ENCODE measurements at places on chromosomes 2 and 18. TPM values are rescaled to one million over a fixed set of nuclear protein-coding genes. Genes with fewer than 3 reads are reported as not detected.

GRCh38 chr2:40016151-40016885, 237.3 kb upstream of the THUMPD2 start:
- no peak for DNase-seq
- no peaks in the 10 kb centered on the region for H3K4me1 ChIP-seq
- H3K4me3 ChIP-seq = no peak overlapping the region
- no peaks in the 10 kb centered on the region for H3K36me3 ChIP-seq
- no peaks in the 10 kb centered on the region for H3K27me3 ChIP-seq
- no peak overlapping the region for H3K27ac ChIP-seq

DNA sequence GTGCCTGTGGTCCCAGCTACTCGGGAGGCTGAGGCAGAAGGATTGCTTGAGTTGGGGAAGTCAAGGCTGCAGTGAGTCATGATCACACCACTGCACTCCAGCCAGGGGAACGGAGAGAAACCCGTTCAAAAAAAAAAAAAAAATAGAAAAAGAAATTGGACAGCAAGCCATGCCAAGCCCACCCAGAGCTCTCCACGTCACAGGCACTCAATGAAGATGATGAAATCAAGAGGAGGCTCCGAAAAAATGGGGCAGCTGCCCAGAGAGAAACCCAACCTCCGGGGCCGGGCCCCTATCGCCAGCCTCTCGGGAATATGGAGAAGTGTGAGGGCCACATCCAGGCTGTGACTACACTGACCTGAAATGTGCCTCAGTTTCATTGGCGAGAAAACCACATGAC, 40.0 kb downstream of the BIN1 start:
- no peak overlapping the region for H3K4me3 ChIP-seq
- H3K4me1 ChIP-seq = peaks cover 4% of the 10 kb centered on the region
- no peaks in the 10 kb centered on the region for H3K27me3 ChIP-seq
- no peak for DNase-seq
- H3K27ac ChIP-seq = peak overlapping the region; percentile 25

DNA sequence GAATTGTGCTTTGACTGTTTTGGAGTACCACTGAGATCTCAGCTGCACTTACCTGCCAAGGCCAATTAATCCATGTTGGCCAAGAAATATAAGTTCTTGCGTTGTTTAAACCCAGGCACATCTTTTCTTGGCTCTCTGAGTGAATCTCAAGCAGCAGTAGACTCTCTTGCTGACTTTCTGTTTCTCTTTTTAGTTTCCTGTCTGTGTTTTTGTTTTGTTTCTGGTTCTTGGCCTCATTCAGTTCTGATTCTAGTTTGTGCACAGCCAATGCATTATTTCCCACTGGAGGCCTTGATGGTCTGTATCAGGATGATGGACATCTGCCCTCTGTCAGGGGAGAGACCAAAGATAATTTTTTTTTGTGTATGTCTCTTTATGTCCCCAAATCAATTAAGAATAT, 379.4 kb downstream of the CDH2 start:
- DNase-seq = no peak
- no peak overlapping the region for H3K27ac ChIP-seq
- H3K4me3 ChIP-seq = no peak overlapping the region
- no peaks in the 10 kb centered on the region for H3K4me1 ChIP-seq
- H3K27me3 ChIP-seq = no peaks in the 10 kb centered on the region

- H3K36me3 ChIP-seq = no peaks in the 10 kb centered on the region
- H3K27me3 ChIP-seq = no peaks in the 10 kb centered on the region
- no peak for DNase-seq
- H3K4me1 ChIP-seq = no peaks in the 10 kb centered on the region
- H3K4me3 ChIP-seq = no peak overlapping the region
- H3K27ac ChIP-seq = no peak overlapping the region
Observed at GRCh38 chr2:24577481-24577880, 86.4 kb downstream of the NCOA1 start.

DNA sequence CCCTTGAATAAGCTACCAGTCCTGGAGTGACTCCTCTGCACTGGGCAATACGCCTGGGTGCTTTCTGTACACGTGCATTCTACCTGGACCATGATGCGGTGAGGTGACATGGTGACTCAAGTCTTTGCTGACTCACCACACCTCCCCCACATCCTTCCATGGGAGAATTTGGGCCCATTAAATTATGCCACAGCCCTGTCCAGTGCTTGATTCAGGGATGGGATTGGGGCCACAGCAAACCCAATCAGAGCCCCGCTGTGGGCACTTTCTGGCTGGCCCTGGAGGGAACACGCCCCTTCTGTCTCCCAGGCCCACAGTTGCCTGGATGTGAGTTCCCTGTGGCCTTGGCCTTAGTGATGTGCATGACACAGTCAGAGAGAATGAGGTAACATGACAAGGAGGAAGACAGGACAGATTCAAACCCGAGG, 86.9 kb downstream of the LRRC30 start:
- H3K4me3 ChIP-seq = no peak overlapping the region
- no peaks in the 10 kb centered on the region for H3K36me3 ChIP-seq

- no peak overlapping the region for H3K4me3 ChIP-seq
- H3K4me1 ChIP-seq = no peaks in the 10 kb centered on the region
- H3K27me3 ChIP-seq = no peaks in the 10 kb centered on the region
Observed at GRCh38 chr2:175463589-175464310, 282.2 kb upstream of the ATP5MC3 start.

- H3K27ac ChIP-seq = no peak overlapping the region
- H3K27me3 ChIP-seq = no peaks in the 10 kb centered on the region
- no peak overlapping the region for H3K4me3 ChIP-seq
Observed at GRCh38 chr2:128503399-128504245, 185.0 kb upstream of the HS6ST1 start.

GRCh38 chr2:207937253-207937652, 88.1 kb downstream of the PLEKHM3 start:
- H3K4me1 ChIP-seq = no peaks in the 10 kb centered on the region
- no peaks in the 10 kb centered on the region for H3K27me3 ChIP-seq
- no peaks in the 10 kb centered on the region for H3K36me3 ChIP-seq
- DNase-seq = no peak
- H3K27ac ChIP-seq = no peak overlapping the region

- H3K27ac ChIP-seq = no peak overlapping the region
- no peaks in the 10 kb centered on the region for H3K4me1 ChIP-seq
- no peaks in the 10 kb centered on the region for H3K27me3 ChIP-seq
- H3K36me3 ChIP-seq = no peaks in the 10 kb centered on the region
- DNase-seq = no peak
Observed at GRCh38 chr2:212392043-212392442, 146.6 kb downstream of the ERBB4 start.

- no peaks in the 10 kb centered on the region for H3K36me3 ChIP-seq
- H3K4me3 ChIP-seq = no peak overlapping the region
- H3K27ac ChIP-seq = no peak overlapping the region
- no peaks in the 10 kb centered on the region for H3K27me3 ChIP-seq
Observed at GRCh38 chr2:54952425-54952824, 97.8 kb downstream of the RTN4 start.

TRIM54 gene
- not detected for total RNA-seq

MSTN gene
- total RNA-seq = 0.70 TPM

C2orf80 gene
- not detected for total RNA-seq

QPCT gene
- total RNA-seq = 0.88 TPM

TEX44 gene
- not detected for total RNA-seq

CCDC74A gene
- 1.6 TPM for total RNA-seq

CD8B2 gene
- total RNA-seq = not detected

All from Peyer's patch (tissue), 4 donors.